Activated B cell treated with CpG ODN at 0.5 μM for 24 hours (primary cell): ENCODE measurements at places on chromosomes 5 and 9.

DNA sequence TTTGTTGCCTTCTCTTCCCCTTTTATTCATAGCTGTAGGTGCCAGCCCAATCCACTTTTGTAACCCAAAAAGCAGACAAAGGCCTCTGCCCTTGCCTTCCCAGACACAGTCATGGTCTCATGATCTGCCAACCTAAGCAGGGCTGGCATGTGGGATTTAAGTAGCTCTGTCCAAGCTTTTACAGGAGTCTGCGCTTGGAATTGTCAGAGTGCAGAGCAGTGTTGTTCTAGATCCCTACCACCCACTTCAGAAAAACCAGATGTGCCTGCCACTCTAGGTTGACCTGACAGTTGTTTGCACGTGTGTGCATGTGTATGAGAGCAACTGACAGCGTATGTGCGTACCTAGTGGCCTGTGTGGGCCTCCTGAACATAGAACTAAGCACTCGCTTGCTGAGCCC lies 87.8 kb upstream of the SPRY4 start:
- no peak for DNase-seq

DNA sequence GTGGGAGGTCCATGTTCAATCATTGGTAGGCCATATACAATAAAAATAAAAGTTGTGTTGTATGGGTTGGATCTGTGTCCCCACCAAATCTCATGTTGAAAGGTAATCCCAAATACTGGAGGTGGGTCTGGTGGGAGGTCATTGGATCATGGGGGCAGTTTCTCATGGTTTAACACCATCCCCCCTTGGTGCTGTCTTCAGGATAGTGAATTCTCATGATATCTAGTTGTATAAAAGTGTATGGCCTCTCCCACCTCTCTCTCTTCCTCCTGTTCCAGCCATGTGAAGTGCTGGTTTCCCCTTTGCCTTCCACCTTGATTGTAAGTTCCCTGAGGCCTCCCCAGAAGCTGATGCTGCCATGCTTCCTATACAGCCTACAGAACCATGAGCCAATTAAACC lies 15.1 kb downstream of the SPATA9 start:
- no peak for DNase-seq

DNA sequence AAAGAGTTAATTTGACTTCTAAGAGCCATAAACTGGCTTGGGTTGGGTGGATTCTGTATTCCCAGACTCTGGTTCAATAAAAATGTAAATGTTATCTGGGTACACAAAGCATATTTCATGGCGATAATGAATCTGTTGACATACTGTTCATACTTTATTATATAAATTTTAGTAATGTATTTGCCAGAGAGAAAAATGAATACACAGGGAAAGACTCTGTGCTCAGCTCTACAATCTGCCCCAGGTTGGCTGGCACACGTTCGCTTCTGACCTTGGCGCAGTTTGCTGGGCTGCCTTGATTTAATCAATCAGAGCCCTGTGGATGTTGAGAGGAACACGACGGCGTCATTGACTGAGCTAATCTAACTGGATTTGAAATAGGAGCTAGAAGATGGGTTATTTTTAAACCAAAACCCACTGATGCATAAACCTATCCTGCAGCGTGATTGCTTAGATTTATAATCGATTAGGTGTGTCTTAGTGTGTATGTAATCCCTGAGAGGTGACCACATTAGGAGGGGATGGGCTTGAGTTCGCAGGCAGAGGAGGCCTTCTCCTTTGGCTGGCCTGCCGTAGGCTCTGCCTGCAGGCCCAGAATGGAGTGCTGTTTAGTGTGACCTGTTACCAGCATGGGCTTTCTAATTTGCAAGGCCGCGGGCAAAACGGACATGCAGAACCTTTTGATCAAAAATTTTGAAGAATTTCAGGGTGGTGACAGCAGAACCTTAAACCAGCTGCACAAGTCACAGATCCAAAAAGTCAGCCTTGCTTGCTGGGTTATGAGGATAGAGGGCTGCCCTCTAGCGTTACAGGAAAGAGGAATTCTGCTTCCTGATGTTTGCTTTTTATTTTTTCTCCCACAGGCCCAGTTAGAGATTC lies 3.9 kb upstream of the ADCY2 start:
- DNase-seq, result no peak

DNA sequence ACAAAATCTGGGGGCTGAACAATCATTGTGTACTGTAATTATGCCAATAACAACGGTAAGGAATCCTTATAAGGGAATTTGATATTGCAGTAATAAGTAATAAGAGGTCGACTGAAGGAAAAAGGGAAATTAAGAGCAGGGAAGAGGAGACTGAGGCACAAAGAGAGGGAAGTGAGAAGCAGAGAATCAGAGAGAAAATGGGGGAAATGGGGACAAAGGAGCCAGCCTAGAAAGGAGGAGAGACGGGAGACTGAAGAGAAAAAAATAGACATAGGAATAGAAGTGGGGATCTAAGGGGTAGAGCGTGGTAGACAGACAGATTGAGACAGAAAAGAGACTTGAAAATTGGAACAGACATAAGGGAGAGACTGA lies 518 bp upstream of the ZNF300 start:
- no peak for DNase-seq

- no peak for DNase-seq
Observed at GRCh38 chr9:3830291-3830690, 304.5 kb upstream of the RFX3 start.

- no peak for DNase-seq
Observed at GRCh38 chr9:94839398-94839797, 112.9 kb downstream of the AOPEP start.

GRCh38 chr5:81234299-81234698 lies 1.2 kb downstream of the CKMT2 start:
- no peak for DNase-seq

- no peak for DNase-seq
Observed at GRCh38 chr9:107312376-107313050, 29.4 kb downstream of the RAD23B start.

DNA sequence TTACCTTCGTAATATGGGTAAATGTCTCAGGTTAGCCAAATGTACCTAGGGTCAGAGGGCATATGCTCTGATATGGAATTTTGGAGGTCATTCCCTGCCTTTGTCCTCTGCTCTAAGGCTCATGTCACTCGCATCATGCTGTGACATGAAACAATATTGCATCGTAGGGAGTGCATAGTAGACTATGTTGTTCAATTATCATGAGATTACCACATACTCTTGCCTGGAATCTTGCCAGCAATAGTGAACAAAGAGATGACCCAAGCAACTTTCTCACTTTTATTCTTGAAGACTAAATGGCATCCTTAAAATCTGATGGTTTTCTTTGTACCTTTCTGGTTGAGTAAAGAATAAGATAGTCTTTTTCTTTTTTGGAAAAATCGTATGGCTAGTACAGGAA lies 27.6 kb downstream of the ZNF462 start:
- DNase-seq, result no peak

GRCh38 chr5:59380350-59380951 lies 513.1 kb downstream of the PDE4D start:
- no peak for DNase-seq

DNA sequence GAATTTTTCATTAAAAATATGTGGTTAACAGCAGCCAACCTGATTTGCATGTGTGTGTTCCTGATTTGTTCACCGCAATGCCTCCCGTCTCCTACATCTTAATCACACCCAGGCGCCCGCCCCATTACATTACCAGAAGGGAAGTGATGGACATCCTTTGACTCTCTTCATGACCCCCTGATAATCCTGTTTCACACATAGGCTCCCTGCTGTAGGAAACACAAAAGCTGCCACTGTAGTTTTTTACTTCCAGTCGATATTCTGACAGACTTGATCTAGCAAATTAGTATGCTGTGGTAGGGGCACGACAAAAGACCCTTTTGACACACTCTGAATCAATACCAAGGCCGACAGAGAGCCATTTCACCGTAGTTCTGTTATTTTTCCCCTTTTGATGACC lies 287.8 kb upstream of the ISL1 start:
- DNase-seq, result no peak

DNA sequence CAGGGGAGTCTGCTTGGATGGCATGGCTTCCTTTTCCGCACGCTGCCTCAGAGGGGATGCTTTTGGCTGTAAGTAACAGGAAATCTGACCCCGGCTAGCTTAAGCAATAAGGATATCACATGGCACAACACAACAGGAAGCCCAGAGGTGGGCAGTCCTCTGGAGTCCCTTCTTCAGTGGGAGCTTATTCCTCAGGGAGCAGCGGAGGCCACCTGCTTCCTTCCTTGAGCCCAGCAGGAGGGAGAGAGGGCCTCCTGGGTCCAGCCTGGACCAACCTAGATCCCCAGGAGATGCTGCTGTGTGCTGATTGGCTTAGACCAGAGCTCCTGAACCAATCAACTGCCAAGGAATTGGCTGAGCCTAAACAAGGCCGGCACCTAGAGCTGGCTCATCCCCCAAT lies 66.3 kb downstream of the C9orf50 start:
- DNase-seq, result no peak

DNA sequence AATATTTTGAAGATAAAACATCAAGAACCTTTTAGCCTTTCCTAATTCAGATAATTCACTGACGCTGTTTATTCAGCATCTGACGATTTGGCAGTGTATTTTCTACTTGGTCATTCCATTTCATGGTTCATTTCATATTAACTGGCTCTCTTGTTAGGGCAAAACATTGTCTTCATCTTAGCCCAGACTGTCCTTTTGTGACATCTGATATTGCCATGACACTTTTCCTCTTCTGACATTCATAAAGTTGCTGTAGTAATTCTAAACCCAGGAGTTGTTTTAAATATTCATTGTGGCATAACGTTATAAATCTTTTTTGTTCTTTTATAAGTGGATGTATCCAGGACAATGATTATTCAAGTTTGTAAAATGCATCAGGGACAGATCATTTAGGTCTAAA lies 1.8 kb downstream of the SCAMP1 start:
- no peak for DNase-seq

DNA sequence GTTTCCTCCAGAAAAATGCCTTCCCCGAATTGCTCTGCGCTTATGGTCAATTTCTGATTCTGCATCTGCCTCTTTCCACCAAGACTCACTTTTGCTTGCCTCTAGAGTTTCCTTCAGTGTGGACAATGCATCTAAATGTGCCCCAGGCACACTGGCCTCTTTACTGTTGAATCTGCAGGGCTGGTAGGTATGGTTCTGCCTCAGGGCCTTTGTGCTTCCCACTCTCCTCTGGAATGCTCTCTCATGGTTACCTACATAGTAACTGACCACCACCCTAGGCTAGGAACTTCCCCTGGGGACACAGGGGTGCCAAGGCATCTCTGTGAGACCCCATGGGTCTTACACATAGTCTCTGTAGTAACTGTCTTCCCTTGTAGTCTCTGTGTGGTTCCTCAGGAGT lies 1258.6 kb downstream of the CDH12 start:
- no peak for DNase-seq
